ENCODE measurements at places on chromosomes 11 and 22.

GRCh38 chr11:94131718-94132115, 3.1 kb downstream of the PANX1 start:
- no peaks in the 10 kb centered on the region for H3K27me3 ChIP-seq
- no peak for DNase-seq
- no peak overlapping the region for H3K4me3 ChIP-seq
- no peaks in the 10 kb centered on the region for H3K4me1 ChIP-seq
- no peak overlapping the region for H3K27ac ChIP-seq

DNA sequence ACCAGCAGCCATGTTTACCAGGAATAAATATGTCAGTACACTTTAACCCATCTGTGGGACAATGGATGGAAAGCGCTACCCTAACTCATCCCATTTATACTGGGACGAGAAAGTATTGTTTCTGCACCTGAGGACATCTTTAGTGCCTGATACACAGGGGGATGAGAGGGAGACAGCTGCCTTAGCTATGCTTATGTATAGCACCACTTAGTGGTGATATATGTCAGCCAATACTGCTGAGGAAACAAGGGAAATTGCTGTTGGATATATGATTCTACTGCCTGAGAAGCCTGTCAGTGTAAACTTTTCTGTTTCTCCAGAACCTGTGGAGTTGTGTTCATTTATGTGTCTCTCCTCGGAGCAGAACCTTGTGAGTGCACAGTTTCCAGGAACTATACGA, 13.3 kb upstream of the CEP295 start:
- DNase-seq: no peak
- H3K27me3 ChIP-seq: no peaks in the 10 kb centered on the region
- no peaks in the 10 kb centered on the region for H3K4me1 ChIP-seq

DNA sequence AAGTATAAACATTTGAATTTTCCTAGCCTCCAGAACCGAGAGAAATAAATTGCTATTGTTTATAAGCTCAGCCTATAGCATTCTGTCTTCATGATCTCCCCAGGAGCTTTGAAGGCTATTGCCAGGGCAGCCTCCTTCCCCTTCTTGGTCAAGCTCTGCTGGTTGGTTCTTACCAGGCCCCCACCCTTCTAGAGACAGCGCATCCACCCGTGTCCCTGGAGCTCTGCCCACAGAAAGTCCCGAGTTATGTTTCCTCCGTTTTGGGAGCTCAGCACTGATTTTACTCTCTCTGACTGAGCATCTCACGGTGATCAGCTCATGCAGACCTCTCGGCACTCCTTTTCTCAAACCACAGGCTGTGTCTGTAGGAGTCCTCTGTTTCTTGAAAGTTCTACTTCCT, 123.8 kb upstream of the SORL1-AS1 start:
- no peaks in the 10 kb centered on the region for H3K27me3 ChIP-seq
- H3K36me3 ChIP-seq: no peaks in the 10 kb centered on the region
- H3K4me1 ChIP-seq: no peaks in the 10 kb centered on the region
- H3K4me3 ChIP-seq: no peak overlapping the region
- DNase-seq: no peak
- H3K27ac ChIP-seq: no peak overlapping the region

- no peak for DNase-seq
- no peaks in the 10 kb centered on the region for H3K27me3 ChIP-seq
- H3K4me1 ChIP-seq: peaks cover 12% of the 10 kb centered on the region
- no peak overlapping the region for H3K4me3 ChIP-seq
- H3K27ac ChIP-seq: no peak overlapping the region
These were observed 58.9 kb downstream of the FLRT1 start for GRCh38 chr11:64094463-64095260.

GRCh38 chr11:7635708-7636107, 37.6 kb downstream of the CYB5R2 start:
- no peak overlapping the region for H3K4me3 ChIP-seq
- H3K36me3 ChIP-seq: no peaks in the 10 kb centered on the region
- no peak overlapping the region for H3K27ac ChIP-seq
- no peak for DNase-seq
- no peaks in the 10 kb centered on the region for H3K4me1 ChIP-seq

- H3K4me1 ChIP-seq: peaks cover 8% of the 10 kb centered on the region
- DNase-seq: no peak
- no peak overlapping the region for H3K4me3 ChIP-seq
- no peaks in the 10 kb centered on the region for H3K27me3 ChIP-seq
- no peaks in the 10 kb centered on the region for H3K36me3 ChIP-seq
- no peak overlapping the region for H3K27ac ChIP-seq
These were observed 92.5 kb downstream of the WNT7B start for GRCh38 chr22:45884201-45885062.

- H3K4me1 ChIP-seq: no peaks in the 10 kb centered on the region
- H3K27me3 ChIP-seq: no peaks in the 10 kb centered on the region
- no peak for DNase-seq
- H3K36me3 ChIP-seq: peaks cover 6% of the 10 kb centered on the region
- no peak overlapping the region for H3K4me3 ChIP-seq
These were observed 12.9 kb downstream of the BIRC3 start for GRCh38 chr11:102330231-102330630.
